ENCODE measurements at places on chromosomes 7 and 10. TPM values are rescaled to one million over a fixed set of nuclear protein-coding genes. Genes with fewer than 3 reads are reported as not detected.

DNA sequence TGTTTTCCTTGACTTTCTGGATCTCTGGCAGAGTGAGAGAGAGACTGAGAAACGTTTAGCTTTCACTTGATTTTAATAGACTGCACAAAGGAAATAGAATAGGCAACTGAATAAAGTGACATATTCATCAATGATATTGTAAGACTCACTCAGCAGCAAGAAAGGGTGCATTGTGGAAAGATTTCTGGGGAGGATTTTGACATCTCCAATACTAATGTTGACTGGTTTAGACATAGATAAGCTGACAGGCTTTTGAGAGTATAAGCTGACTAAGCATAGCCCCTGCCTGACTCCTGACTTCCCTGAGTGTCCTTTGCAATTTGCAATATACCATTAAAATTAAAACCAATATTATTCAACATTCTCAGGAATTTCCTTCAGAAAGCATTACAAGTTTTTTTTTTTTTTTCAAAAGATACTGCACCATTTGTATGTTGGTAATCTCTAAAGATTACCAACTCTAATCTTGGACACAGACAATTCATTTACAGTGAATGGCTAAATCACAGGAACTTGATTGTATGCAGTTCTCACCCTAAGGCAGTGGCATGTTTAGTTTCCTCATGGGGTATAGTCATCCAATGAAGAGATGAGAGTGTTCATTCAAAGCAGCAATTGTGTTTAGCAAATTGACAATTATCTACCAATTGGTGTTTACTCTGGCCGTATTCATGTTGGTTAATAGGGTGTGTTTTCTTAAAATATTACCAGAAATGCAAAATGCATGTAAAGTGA, 325.6 kb downstream of the SORCS3 start:
- DNase-seq = no peak

DNA sequence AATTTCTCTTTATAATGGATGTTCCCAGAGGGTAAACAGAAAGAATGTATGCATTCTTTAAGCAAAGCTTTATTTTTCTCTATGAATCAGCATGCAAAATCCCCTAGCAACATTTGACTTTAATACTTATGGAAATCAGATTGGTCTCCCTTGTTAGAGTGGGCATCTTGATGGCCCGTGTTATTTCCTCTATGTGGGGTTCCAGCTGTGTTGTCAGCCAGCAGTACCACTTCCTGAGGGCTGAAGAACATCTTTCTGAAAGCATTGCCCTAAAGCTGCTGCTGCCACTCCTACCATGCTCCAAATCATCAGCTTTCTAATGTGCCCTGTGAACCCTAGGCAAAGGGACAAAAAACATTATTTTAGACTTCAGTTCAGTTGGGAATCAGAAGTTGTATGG, 70.4 kb upstream of the HECTD2 start:
- DNase-seq = no peak

DNA sequence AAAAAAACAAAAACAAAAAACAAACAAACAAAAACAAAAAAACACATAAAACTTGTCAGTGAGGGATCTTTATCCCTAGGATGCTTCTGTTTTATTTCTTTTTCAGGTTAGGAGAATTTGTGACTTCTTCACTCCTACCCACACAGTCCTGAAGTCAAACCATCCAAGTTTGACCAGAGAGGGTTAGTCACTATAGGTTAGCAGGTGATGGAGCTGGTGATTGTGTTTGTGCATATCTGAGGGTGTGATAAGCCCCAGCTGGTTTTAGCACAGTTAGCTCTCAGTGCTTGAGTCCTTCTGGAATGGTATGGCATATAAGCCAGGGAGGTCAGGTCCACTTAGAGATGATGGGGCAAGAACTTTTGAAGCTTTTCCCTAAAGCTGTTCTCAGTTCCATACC, 11.8 kb upstream of the IKZF1 start:
- no peak for DNase-seq

Gene H2BK1
- not detected for total RNA-seq

Gene RABGEF1
- 24.1 TPM for total RNA-seq

All from lower lobe of right lung (tissue), 2 donors.